ENCODE measurements at places on chromosomes 2 and 18.

- no peak for DNase-seq
These were observed 146.6 kb downstream of the SMAD7 start for GRCh38 chr18:48803951-48804855.

GRCh38 chr2:119230219-119231185 lies 6.9 kb downstream of the STEAP3 start:
- DNase-seq, result no peak

- DNase-seq, result no peak
These were observed 84.2 kb downstream of the NCKAP5 start for GRCh38 chr2:133484106-133484505.

DNA sequence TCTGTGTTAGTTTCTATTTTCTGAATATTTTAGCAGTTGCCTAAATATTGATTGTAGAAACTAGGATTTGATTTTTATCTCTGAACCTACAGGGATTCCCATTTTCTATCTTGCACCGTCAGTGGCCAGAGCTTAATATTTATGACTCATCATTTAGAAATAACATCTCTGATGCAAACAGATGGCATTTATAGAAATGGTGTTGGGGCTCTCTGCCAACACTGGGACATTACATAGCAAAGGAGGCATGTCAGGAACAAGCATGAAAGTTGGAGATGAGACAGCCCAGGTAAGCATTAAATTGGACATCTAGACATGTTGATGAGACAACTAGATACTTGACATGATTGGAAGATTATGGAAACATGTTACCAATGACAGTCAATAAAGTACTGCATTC lies 165.3 kb upstream of the SYT4 start:
- DNase-seq, result no peak

DNA sequence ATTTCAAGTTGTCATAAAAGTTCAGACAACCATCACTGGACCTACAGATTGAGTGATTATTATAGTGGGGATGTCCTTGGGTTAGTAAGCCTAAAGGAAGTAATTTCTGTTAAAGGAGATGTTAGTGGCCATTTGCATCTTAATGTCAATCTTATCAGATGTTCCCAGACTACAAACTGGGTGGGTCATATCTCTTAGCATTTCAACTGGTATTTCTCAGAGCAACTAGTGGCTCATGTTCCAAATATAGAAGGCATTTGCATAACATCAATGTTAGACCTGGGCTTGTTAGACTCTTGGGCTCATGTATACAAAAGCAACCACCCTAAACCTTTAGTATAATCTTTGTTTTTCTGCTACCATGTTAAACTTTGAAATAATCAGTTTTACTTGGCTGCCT lies 17.9 kb downstream of the PLEKHA3 start:
- no peak for DNase-seq

DNA sequence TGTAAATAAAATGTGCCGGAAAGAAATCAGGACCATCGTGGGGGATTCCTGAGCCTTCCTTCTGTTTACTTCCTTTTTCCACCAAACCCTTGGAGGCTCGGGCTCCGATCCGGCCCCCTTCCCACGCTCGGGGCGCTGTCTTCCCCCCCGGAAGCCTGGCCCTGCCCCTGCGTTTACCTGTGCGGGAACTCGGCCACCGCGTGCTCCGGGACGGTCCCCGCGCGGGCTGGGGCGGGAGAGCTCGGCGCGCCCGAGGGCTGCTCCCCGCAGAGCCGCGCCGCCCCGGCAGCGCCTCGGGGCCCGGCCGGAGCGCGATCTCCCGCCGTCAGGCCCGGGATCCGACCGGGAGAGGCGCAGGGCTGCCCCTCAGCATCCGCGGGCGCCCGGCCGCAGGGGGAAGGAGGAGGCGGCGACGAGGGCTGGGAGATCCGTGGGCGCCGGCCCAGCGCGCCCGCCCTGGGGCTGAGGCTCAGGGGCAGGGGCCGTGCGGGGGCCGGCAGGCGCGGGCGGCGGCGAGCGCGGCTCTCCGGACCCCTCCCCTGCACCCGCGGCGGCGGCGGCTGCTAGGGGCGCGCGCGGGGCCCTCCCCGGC lies 435 bp downstream of the ADCY3 start:
- DNase-seq, result peak; percentile 24

DNA sequence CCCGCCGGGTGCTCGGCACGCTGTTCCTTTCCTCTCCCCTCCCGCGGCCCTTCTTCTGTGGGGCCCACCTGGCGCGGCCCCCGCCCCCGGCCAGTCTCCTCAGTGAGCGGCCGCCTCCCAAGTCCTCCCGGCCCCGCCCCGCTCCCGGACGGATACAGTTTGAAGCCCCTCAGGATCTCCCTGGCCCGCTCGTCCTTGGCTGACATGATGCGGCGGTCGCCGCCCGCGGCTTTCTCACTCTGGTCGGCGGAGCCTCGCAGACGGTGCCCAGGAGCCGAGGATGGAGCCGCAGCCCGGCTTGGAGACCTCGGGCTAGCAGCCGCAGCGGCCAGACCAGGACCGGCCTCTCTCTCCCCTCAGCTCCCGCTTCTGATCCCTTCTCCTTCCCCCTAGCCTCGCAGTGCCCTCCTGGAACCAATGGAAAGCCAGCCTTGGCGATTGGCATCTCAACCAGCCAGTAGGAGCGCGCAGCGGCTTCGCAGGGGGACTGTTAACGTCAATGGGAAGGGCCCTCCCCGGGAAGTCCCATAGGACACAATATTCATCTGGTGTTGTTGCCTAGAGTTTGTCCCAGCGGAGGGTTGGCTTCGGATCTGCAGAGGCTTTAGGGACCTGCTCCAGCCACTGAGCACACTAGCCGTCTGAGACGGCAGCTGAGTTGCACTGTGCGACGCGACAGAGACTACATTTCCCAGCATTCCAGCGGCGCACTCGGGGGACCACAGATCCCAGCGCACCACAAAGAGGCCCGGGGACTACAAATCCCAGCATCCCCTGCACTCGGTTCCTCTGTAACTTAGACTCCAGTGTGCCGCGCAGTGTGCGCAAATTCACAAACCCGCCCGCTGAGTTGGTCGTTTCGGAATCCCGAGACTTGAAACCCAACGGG lies at the start of gene PDE6D:
Gene PDE6D (minus strand): TSS at position 374 of the 889 bp plus-strand sequence. CDS start 168 bp downstream, at position 206.
- peak; percentile 99 for DNase-seq

DNA sequence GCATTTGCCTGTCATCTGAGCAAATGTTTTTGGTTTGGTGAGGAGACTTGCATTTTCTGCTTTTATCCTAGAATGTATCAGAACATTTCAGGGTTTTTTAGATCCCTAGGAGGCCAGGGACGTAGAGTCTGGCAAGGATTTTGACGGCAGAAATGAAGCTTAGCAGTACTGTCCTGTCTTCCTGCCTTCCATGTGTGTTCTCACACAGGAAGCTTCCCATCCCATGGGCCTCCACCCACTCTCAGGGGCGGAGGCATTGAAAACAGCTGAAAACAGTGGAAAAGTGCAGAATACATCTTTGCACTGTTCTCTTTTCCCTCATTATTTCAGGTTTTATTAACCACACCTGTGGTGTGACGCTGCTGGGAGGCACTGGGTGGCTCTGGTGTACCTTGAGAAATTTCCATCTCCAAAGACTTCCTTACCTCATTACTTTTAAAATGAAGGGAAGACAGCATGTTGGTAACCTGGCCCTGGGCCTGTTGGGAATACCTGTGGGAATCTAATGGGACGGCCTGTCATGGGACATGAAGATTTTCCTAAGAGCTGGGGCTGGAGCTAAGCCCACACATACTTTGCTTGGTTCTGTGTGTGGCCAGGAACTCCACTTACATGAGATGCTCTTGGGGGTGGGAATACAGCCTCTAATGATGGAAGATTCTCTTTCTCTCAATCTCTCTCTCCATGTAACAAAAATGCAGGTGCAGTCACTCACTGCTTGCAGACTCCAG lies 20.5 kb downstream of the PCARE start:
- DNase-seq, result no peak

GRCh38 chr2:219616550-219616949 lies 10.9 kb upstream of the SLC4A3 start:
- no peak for DNase-seq

- no peak for DNase-seq
These were observed 75.6 kb upstream of the STAM2 start for GRCh38 chr2:152251211-152251610.

GRCh38 chr2:231661422-231662027 lies 46.8 kb upstream of the PTMA start:
- no peak for DNase-seq

- peak; percentile 56 for DNase-seq
These were observed 89.4 kb downstream of the CELF4 start for GRCh38 chr18:37476182-37476581.

DNA sequence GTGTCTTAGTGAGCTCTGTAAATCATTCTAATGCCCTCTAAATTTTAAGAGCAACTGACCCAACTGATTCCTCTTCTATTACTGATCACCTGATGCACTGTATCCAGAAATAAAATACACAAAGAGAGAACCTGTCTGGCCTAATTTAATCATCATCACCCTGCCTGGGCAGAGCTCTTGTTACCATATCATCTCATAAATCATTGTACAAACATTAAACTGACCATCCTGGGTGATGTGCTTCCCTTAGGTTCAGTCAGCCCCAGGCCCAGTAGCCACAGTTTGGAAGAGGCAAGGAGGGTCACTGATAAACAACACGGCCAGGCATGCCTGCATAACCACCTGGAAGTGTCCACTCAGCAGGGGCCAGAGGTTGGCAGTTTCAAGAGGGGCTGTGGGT lies 22.7 kb upstream of the ACMSD start:
- DNase-seq, result no peak

GRCh38 chr2:38213619-38214167 lies 137.7 kb upstream of the CYP1B1 start:
- no peak for DNase-seq

DNA sequence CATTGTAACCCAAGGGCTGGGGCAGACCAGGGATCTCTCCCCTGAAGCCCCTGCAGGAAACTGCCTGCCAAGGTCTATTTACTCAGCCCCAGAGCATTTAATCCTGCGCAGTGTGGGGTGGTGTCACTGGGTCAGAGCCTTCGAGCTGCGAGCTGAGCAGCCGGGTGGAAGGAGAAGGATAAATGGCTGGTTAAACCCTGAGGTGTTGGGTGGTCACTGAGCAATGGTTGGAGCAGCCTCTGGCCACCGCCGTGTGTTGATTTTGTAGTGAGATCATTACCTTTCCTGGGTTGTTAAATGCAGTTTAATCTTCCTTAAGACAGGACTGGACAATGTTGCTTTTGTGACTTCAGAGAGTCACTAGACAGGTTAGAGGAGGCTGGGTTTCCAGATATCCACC lies 98.1 kb downstream of the SETBP1 start:
- DNase-seq, result no peak

- no peak for DNase-seq
These were observed at the start of gene FAM110C for GRCh38 chr2:46471-47345. Gene FAM110C (minus strand): TSS chr2:46505. CDS start chr2:46385, 120 bp downstream.

DNA sequence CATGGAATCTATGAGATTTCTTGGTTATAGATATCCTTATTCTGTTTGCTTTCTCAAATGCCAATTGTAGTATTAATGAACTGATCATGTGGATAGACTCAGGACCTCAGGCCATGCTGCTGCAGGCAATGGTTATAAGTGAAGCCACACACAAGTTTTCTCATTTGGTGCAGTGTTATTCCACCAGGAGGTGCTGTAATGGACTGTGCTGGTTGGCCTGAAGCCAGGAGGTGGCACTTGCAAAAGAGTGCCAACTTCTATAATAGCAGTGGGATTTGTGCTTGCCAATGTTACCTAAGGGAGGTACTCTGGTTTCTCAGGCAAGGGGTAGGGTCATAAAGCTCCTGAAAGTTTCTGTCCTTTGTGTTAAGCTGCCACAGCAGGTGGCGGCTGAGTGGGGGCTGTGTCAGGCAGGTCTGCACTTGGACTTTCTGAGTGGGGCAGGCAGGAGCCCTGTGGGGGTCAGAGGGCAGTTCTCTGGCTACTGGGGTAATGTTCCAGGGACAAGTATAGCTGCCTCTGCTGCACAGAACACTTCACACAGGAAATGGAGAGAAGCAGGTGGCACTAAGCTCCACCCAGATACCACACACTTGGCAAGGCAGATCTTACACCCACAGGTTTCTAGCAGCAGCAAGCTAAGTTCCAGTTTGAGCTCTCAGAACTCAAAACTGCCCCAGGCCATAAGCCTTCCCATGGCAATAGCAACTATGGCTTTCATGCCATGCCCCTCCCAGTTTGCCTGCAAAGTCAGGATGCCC lies 352.6 kb upstream of the CWC22 start:
- DNase-seq, result no peak

- no peak for DNase-seq
These were observed 2.0 kb downstream of the NAGK start for GRCh38 chr2:71070294-71071093.

- DNase-seq, result no peak
These were observed 311.6 kb downstream of the IRS1 start for GRCh38 chr2:226488034-226488433.

DNA sequence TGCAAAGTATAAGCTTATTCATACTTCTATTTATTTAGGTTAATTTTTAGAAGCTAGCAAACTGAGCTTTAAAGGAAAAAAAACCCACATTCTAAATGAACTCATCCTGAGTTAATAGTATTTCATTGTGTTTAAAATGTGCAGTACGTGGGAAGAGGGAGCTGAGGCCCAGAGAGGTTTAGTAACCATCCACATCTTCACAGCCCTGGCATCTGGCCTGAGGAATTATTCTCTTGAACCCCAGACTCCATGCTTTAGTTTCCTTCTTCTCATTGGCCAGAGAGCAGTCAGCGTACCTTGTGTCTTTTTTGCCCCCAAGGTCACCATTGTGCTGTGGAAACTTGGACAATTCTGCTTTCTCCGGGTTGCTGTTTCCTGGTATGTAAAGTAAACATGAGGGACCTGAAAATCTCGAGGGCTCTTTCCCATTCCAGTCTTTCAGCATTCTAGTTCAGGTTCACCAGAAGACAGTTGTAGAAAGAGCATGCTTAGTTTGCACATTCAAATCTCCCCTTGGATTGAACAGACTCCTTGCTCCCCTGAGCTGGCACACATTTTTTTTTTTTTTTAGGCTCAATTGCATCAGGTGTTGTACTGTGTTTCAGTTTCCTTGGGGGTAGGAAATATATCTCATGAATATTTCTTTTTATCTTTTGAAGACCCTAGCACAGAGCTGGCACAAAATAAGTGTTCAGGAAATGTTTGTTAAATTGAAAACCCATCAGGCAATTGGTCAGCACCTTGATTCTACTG lies 81.4 kb downstream of the MYCN start:
- no peak for DNase-seq

- no peak for DNase-seq
These were observed 215.4 kb upstream of the HNRNPA3 start for GRCh38 chr2:176997074-176997791.
